ENCODE measurements at places on chromosomes 16 and 17.

DNA sequence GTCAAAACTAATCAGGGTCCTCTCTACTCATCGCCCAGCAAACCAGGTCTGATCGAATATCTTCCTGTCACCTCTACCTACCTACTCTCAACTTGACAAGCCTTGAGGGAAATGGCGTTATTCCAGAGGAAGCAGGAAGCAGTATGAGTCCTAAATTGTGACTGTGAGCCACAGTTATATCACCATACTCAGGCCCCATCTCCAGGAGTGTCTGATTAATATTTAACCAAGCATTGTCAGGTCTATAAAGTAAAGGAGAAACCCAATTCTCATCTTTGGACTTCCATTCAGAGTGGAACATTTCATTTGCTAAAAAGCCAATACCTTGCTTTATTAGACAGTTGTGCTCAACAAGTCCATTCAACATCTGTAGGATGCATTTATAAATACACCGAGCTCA lies 17.8 kb upstream of the CLEC3A start:
- DNase-seq: no peak

GRCh38 chr17:17503566-17504130 lies 7.5 kb upstream of the RASD1 start:
- no peak for DNase-seq

DNA sequence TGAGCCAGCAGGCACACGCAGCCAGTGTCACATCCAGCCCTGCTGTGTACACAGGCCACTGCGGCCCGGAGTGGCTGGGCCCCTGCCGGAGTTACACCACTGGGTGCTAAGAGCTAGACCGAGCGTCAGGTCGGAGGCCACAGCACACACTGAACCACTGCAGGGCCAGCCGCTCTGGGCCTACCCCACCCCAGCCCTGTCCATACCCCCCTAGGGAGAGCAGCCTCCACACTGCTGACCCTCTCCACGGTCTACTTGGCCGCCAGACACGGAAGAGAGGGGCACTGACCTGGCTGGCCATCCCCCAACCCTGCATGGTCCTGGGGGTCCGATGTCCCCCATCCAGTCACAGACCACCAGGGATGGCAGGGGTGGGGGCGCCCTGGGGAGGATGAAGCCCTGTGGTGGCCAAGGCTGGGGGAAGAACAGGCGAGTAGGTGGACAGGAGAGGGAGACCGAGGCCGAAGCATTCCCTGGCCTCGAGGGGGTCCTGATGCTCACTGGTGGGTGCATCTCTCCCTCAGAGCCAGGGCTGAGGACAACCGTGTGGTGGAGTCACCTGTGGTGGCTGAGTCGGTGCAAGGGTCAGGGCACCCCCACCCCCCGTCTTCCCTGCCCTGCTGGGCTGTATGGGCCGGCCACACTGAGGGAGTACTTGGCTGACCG lies 34.9 kb upstream of the ZC3H18 start:
- DNase-seq: no peak

DNA sequence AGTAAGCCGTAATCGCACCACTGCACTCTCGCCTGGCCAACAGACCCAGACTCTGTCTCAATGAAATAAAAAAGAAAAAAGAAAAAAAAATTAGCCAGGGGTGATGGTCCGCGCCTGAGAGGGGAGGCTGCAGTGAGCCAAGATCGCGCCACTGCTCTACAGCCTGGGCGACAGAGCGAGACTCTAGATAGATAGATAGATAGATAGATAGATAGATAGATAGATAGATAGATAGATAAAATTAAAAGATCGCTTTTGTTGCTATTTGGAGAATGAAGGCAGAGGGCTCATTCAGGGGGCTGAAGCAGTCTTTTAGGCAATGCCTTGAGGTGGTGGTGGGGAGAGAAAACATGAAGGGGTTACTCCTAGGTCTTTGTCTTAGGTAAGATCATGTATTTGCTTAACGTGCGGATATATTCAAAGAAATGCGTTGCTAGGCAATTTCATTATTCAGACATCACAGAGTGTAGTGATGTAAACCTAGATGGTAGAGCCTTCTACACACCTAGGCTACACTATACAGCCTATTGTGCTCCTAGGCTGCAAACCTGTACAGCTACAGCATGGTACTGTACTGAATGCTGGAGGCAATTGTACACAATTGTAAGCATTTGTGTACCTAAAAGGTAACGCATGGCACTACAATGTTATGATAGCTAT lies 4.3 kb upstream of the HES7 start:
- DNase-seq: no peak

DNA sequence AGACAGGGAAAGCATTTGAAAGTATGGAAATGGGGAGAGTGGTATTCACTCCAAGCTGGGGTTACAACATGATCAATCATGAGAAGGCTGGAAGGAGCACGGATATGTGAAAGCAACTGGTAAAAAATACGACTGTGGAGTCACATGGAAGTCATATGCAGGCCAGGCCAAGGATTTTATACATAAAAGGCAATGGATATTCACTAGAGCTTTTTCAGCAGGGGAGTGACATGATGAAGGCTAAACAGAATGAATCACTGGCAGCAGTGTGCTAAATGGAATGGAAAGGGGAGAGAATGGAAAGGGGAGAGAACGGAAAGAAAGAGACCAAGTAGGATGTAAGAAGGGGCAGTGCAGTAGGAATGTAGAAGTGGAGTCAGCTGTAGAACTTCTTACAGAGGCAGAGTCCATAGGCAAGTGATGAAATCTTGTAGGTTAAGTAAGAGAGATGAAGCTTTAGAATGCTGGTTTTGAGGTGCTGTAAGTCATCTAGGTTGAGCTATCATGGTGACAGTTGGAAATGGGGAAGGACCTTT lies 13.0 kb upstream of the NETO2 start:
- DNase-seq: no peak

DNA sequence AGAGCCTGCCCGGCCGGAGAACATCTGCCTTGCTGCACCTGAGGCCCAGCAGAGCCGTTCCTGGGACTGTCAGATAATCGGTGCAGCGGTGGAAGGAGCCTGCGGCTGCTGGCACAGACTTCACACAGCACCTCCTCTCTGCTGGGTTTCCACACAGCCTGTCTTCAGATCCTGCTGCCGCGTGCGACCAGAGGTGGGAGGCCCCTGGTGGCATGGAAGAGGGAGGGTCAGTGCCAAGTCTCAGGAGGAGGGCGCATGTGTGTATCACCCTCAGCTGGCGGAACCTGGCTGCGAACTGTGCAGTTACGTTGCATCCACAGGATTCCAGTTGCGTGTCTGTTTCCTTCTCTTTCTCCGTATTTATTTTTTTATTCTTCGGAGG lies 3.3 kb downstream of the CDK5R1 start:
- no peak for DNase-seq

- DNase-seq: no peak
Observed at GRCh38 chr16:10552281-10552680, 28.1 kb downstream of the EMP2 start.

DNA sequence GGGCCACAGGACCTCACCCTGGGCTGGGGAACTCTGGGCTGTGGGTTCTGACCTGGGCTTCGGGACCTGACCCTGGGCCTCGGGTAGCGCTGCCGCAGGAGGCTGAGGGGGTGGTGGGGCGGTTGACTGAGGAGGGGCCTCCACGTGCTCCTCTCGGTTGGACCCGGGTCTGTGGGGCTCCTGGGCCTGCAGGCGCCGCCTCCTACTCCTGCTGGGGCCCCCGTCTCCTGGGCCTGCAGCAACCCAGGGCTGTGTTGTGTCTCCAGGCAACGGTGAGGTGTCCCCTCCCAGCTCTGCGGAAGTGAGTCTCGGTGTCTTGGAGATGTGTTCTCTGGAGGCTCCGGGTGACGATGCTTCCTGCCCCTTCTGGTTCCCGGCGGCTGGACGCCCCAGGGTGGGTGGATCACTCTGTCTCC lies 41.5 kb upstream of the GNG13 start:
- DNase-seq: no peak

DNA sequence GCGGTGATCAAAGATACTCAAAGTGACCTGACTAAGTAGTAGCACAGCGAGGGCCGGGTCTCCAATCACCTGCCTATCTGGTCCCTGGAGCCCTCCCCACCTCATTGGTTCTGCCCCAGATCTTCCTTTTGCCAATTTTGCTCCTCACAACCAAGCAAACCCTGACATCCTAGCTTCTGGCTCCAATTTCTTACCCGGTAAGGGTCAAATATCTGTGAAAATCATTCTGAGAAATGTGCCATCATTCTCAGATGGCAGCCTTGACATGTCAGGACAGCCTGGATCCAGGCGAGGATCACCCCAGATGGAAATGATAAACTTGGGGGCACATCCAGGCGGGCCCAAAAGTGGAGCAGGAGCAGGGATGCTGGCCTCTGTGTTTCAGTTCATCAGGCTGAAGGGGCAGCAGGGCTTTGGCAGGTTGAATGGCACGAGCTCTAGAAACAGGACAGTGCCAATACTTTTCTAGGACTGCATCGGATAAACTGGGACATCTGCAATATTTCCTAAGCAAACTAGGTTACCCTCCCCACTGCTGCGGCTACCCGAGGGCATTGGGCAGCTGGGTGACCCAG lies 83.9 kb downstream of the SHISA6 start:
- no peak for DNase-seq

DNA sequence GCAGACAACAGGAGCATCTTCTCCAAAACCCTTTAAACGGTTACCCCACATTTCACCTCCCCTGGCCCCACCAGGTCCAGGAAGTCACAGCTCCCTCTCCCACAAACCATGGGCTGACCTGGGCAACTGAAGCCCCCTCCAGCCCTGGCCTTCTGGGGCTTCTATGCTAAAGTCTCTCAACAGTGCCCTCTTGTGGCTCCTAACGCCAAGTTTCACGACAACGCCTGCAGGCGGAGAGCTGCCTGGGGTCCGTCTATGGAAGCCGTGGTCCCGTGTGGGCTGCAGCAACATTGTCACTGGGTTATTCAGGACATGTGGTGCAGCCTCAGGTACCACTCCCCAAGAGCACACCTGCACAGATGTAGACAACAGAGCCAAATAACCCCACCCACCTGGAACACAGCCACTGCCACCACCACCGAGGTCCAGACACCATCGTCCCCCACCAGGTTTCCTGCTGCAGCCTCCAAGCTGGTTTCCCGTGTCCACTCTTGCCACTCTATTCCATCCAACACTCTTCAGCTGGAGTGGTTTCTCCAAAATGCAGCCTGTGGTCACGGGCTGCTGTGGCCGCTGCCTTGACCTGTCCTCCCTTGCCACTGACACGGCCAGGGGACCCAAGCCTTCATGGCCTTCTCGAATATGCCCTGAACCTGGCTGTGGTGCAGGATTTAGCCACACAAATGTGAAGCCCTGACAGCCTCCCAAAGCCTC lies 19.1 kb downstream of the C16orf95 start:
- DNase-seq: no peak

- DNase-seq: peak; percentile 25
Observed at GRCh38 chr17:79923974-79924638, 84.9 kb upstream of the CBX4 start.

DNA sequence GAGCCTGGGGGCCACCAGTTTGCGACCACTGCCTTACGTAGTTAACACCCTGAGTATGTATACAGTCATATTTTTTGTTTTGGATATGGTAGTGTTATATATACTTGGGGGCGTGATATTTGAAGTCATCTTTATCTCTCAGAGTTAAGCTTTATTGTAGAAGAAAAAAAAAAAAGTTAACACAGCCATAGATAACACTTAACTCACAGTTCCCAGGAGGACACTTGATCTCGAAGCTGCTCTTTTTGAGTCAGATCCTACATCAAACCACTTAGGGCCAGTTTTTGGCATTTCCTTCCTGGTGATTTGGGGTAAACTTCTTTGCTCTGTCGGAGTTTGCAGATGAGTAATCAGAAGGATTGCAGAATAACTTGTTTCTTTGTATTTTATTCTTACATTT lies 5.8 kb downstream of the ITPRIPL2 start:
- no peak for DNase-seq

- DNase-seq: no peak
Observed at GRCh38 chr17:81049973-81050551, 15.1 kb downstream of the BAIAP2 start.

GRCh38 chr17:38598536-38598935 lies 7.2 kb downstream of the SRCIN1 start:
- no peak for DNase-seq

DNA sequence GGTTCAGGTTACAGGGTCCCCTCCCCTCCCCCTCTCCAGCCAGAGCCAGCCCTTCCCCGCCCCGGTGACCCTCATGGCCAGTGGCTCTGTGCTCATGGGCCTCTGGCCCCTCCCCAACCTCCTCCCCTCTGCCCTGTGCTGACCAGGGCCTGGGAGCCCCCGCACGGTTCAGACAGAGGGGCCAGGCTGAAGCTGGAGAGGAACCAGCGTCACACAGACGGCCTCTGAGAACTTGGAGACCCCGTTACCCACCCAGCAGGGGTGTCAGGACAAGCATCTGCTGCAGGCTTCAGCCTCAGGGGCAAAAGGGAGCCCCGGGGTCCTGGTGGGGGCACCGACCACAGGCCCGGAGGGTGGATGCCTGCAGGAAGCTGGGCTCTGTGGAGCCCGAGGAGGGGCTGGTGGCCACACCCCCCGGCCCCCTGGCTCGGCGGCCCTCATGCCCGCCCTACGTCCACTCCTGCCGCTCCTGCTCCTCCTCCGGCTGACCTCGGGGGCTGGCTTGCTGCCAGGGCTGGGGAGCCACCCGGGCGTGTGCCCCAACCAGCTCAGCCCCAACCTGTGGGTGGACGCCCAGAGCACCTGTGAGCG lies at the start of gene WFIKKN1:
WFIKKN1 (plus strand) TSS at position 171 of the 591 bp plus-strand sequence; CDS start at position 440, 269 bp downstream.
- no peak for DNase-seq
